ENCODE measurements at places on chromosomes 7 and 10.

- DNase-seq = no peak
Measured at GRCh38 chr7:20307119-20307518, 23.6 kb upstream of the ITGB8 start.

DNA sequence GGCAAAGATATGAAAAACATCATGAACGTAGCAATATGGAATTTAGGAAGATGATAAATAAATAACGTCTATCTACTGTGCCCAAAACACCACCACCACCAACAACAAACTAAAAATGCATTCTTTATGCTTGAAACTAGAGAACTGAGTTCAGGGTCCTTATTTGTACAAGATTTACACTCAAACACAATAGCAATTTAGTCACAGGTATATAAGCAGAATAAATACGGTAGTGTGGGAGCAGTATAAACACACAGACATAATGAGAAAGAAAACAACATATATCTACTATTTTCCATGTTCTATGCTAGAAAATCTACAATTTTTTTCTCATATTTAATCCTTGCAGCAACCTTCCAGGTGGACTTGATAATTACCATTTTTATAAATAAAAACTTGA is 64.3 kb downstream of the ARL4A start:
- no peak for DNase-seq

- DNase-seq = no peak
Measured at GRCh38 chr7:75963381-75963995, 30.9 kb downstream of the TMEM120A start.

DNA sequence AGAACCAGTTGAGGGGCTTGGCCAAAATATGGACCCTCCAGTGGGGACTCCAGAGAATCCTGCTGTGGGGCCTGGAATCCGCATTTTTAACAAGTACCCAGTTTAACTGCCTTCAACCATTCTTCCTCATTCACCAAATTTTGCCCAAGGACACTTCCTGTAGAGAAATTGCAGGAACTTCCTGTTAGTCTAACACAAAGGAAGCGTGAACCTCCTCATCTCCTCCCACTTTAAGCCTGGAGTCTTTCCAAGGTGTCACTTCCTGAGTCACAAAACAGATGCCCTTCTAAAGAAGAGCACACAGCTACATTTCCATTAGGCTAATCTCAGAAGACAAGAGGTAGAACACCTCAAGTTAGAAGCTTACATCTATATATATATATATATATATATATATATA is 188.4 kb downstream of the PPP1R17 start:
- DNase-seq = no peak

DNA sequence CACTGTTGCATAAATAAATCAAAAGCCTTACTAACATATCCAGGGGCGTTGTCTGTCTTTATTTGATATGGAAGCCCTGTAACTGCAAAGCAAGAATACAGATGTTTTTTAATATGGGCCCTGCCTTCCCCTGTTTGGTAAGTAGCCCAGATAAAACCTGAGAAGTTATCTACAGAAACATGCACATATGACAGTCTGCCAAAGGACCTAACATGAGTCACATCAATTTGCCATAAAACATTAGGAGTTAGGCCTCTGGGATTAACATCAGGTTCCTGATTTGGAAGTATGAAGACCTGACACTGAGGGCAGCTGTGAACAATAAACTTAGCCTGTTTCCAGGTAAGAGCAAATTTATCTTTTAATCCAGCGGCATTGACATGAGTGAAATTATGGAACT is 1588.8 kb downstream of the REEP3 start:
- no peak for DNase-seq

DNA sequence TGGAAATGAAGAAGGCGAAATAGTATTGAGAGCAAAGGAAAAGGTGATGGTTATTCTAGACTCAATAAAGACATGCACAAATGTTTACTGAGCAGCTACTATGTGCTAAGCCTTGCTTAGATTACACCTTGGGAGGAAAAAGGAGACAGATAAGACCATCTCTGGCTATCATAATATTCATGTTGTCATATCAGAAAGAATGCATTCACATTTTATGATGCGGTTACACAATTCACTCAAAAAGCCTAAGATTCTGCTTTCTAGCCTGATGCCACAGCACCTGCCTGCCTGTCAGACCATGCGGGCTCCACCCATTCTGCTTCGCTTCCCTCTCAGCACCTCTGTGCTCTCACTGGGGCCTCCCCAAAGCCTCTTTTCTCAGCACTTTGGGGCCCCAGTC is 100.9 kb downstream of the JCAD start:
- no peak for DNase-seq

DNA sequence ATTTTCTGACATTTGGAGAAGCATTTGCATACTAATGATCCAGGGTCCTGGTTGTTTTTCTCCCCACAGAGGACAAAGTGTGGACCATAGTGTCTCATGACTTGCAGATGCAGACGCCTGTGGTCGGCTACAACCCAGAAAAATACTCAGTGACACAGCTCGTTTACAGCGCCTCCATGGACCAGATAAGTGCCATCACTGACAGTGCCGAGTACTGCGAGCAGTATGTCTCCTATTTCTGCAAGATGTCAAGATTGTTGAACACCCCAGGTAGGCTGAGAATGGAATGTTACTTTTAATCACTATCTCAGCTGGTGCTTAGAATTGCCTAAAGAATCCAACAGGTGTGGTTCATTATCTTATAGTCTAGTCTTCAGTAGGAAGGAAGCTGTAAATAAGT is 951.5 kb upstream of the C7orf33 start:
- DNase-seq = no peak
